Head of caudate nucleus (tissue), 42 donors: ENCODE measurements at places on chromosomes 1 and 21.

DNA sequence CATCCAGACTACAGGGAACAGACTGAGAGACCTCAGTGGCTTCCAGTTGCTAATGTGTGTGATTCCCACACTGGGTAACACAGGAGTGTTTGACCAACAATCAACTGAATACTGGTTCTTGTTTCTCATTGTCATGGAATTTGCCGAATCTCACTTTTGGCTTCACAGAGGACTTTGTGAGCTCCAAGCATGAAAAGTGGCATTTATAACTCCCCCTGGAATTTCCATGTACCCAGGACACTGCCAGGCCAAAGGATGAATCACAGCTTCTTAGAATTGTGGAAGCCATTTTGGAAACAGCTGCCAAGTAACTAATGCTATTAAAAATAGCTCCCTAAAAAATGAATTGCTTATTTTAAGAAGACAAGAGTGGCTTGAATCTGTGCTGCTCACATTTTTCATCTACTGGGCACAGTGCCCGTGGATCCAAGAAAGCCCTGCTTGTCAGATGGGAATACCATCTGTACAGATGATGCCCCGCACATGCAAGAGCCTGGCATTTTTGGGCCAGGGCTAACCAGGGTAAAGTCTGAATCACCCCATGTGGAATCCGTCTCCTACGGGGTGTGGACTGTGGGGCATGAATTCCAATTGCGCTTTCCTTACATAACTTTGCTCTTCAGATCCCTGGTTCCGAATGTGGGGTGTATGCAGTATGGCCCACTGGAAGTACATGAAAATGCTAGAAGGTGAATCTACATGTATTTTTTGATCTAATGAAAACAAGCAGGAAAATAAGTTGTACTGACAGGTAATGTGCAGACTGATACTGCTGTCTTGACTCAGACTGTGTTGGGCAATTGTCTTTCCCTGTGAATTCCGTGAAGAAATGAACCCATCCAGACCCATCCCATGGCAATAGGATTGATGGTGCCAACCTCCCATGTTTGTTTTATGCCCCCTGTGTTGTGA is 487.3 kb downstream of the SIPA1L2 start:
- DNase-seq, result peak; percentile 66

- no peak for DNase-seq
These were observed 59.5 kb downstream of the KLHDC7A start for GRCh38 chr1:18540136-18540765.

DNA sequence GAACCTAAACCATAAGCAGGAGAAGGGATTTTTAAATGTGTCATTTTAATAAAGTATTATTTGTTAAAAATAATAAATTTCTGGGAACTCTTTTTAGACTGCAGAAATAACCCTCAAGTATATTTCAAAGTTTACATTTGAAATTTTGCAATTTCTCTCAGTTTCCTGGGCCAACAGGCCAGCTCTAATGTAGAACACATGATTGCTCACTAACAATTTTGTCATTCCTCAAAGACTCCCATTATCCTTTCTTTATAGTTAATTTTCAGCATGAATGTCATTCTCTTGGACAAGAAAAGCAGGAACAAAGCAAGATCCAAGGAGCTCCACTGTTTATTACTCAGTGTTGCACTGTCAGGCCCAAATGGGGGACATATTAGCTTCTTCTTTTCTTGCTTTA is 119.4 kb upstream of the VANGL1 start:
- no peak for DNase-seq

GRCh38 chr1:51878308-51878615 is 265 bp downstream of the NRDC start:
- no peak for DNase-seq

DNA sequence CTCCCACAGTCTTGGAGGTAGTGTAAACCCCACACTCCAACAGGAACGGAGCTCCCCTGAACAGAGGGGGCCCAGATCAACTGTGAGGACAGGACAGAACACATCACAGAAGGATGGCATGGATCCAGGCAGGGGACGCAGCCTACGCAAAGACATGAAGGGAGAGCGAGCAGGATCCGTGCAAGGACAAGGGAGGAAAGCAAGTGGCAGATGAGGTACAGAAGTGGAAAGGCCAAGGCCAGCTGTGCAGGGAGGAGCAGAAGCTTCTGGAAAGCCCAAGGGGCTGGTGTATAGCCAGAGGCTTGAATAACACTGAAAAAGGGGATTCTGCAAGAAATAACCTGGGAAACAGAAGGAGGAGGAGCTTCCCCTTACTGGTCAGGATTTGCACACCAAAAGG is 81.2 kb downstream of the SIPA1L2 start:
- DNase-seq, result no peak

DNA sequence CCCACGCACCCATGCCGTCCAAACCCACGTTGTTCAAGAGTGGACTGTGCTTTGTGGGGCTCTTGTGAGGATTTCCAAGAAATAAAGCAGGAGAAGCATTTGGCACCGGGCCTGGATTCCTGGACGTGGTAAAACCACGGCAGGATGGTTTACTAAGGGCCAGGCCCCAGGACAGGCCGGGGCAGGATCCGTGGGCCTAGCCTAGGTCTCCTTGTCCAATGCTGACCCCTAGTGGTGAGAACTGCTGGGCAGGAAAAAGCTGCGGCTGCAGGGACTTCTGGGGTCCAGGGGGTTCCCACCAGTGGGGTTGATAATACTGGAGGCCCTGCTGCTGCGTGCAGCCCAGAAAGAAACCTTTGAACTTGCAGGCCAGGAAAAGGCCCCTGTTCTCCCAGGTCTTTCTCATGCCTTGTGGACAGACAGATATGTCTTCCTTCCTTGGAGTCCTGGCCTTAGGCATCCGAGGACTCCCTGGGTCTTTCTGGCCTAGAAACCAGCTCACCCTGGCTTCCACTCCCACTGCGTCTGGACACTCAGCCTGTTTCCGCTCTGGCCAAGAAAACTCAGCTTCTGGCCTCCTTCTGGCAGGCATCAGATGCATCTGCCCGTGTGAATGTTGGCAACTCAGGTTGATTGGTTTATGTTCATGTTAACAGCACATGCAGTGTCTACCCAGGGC is 106.9 kb upstream of the TMEM51 start:
- DNase-seq, result peak; percentile 83

DNA sequence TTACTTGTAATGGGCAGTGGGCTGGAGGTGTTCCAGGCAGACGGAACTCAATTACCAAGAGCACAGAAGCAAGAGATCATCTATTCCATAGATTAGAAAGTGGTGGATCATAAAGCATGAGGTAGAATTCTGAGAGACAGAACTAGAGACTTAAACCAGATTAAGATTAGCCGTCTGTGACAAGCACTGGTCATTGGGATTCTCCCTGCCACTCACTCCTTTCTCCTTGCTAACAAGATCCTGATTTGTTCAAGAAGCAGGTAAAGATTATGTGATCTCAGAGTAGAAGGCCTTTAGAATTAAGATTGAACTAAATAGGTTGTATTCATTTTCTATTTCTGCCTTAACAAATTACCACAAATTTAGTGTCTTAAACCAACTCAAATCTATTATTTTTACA is 1.5 kb upstream of the HSPA13 start:
- DNase-seq, result no peak

DNA sequence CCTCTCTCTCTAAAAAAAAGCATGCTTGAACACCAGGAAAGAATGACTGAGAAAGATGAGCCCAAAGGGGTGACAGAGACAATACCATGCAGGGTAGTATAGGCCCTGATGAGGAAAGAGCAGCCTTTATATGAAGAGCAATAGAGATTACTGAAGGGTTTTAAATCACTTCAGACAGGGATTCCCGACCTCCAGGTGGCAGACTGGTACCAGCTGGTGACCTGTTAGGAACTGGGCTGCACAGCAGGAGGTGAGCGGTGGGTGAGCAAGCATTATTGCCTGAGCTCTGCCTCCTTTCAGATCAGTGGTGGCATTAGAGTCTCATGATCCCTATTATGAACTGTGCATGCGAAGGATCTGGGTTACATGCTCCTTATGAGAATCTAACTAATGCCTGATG is 30.8 kb upstream of the GTF2B start:
- DNase-seq, result no peak

DNA sequence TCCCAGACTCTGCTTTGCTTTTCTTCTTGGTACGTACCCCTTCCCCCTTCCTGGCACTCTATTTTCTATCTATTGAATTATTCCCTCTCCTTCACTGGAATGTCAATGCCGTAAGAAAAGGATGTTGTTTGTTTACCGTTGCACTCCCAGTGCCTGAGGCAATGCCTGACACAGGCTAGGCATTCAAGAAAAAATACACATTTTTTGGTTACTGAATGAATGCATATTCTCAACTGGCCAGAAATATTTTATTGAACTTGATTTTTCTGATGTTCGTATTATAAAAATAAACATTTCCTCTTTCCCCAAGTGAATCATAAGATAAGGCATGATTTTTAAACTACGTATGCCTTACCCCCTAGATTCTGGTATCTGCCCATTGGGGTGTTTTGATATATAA is 41.2 kb downstream of the GNG12 start:
- no peak for DNase-seq

DNA sequence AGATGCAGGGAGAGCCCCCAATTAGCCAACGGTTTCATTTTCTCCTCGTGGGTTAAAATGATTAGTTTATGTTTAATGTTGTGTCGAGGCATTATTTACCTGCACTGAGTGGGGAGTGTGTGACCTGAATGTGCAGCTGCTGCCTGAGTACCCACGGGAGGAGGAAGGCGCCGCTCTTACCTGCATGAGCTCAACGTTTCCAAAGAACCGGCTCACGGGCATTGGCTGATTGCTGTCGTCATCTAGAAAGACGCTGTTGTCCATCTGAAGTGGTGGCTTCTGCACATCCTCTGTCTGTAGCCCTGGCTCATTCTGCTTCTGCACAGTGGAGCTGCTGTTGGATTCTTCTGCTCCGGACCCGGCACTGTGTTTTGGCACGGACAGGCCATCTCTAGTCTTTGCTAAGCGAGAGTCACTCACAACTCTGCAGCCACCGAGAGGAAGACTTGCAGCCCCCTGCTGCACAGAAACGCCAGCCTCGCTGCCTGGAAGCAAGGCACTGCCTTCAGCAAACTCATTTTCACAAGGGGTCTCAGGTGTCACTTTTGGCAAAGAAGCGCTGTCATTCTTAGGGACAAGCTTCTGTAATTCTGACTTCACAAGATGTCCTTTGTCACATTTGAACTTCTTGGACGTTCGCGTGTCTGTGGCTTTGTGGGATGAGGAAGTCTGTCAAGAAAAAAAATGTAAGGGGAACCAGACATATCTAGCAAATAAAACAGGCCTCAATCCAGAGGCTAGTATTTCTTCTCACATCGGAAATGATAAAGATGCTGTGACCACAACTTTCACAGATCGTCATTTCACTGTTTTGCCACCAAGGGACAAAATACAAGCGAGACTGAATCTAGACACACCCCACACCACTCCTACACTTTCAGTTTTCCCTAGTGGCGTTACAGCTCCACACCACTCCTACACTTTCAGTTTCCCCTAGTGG is 9.4 kb downstream of the C1orf174 start:
- DNase-seq, result no peak

- DNase-seq, result no peak
These were observed 4.3 kb downstream of the CAMK1G start for GRCh38 chr1:209587789-209588188.

DNA sequence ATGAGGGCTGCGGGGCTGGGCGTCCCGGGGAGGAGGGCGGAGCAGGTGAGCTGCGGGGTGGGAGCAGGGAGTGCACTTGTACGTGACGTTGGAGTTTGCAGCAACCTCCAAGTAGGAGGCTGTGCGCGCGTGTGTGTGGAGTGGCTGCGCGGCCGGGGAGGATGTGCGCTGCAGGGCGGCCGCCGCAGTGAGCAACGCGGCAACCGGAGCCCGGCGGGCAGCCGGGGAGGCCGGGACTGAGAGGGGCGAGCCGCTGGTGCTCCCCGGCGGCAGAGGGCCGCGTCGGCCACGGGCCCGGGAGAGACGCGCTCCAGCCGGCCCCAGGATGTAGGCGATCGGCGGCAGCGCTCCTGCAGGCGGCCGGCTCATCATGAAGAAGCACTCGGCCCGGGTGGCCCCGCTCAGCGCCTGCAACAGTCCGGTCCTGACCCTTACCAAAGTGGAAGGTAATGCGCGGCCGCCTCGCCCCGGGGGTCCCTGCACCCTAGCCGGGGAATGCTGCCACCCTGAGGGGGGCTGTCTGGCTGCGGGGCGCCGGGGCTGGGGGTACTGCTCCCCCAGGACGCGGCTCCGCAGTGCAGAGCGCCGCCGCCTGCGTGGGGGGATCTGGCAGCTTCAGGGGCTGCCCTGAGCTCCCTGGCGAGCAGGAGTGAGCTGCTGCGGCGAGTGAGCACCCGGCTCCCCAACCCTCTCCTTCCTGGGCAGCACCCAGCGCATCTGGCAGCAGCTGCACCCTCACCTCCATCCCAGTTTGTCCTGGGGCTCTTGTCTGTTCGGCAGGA is 158.9 kb upstream of the COA6 start:
- DNase-seq, result peak; percentile 62

GRCh38 chr1:58104960-58105359 is 441.6 kb downstream of the OMA1 start:
- DNase-seq, result no peak

DNA sequence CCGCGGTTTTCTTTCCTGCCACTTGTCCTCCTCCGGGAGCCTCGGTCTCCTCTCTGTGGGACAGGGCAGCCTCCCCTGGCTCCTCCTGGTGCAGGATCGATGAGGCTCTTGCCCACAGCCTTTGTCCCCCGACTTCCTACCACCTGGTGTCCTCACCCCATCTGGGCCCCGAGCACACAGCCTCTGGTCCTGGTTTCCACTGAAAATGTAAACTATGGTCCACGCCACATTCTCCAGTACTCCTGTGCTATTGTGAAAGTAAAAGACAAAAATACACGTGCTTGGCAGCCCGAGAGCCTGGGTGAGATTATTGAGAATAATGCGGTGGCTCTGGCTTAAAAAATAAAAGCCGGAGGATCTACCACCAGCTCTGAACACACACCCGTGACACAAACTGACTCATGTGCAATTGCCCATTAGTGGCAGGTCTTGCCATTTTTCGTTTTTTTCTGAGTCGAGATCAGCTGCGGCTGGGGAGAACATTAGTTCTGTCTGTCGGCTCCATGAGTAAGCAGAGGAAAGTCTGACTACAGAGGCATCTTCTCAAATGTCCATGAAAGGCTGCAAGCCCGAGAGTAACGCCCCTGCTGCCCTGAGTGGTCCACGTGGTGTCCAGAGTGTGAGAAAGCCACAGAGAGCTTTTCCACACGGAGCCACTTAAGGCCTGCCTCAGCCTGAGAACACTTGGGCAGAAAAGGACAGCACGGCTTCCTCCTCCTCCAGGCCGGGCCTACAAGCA is 5.7 kb upstream of the COL6A2 start:
- no peak for DNase-seq

DNA sequence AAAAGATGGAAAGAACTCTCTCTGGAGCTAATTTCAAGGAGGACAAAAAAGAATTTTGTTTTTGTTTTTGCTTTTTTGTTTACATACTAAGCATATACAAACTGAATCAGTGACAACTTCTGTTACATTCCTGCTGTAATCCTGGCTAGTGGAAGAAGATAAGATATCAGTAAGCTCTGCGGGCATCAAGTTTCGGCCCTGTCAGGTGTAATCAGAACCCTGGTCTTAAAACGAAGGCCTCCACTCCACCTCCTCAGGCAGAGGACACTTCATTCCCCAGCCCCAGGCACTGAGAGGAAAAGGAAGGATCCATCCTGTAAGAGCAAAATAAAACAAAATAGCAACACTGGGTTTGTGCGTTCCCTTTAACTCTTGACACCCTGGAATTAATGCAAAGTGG is 88.9 kb upstream of the ARHGAP29 start:
- DNase-seq, result no peak

- no peak for DNase-seq
These were observed 202.0 kb downstream of the NFIA start for GRCh38 chr1:61284248-61284854.
